ENCODE measurements at places on chromosomes 7 and 10.

GRCh38 chr10:14583252-14583651 is 191.4 kb downstream of the FAM107B start:
- peak; percentile 75 for DNase-seq

DNA sequence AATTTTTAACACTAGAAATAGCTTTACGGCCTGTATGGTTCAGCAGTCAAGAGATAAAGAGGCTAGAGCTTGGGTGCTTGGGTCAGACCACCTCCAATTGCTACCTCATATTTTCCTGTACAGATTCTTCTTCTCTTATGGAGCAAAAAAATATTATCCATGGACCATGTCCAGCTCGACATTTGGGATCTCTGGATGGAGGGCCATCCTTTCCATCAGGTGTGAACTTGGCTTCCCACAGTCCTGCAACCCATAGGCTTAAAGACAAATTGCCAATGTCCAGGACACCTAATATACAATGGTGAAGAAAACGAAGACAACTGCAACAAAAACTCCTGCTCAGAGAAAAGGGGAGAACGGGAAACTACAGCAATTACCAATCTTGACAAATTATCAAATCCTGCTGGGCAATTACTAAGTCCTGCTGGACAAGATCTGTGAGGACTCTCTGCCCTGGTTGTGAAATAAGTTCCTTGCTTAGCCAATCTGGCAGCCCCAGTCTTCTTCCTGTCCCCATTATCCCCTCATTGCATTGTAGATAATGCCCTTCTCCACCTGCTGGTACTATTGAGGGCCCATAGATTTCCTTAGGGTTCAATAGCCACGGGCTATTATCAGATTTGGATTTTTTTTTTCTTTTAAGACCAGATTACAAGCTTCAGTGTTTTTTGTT is 42.0 kb upstream of the BRAF start:
- no peak for DNase-seq

GRCh38 chr7:17010637-17011300 is 129.0 kb upstream of the AGR3 start:
- no peak for DNase-seq

DNA sequence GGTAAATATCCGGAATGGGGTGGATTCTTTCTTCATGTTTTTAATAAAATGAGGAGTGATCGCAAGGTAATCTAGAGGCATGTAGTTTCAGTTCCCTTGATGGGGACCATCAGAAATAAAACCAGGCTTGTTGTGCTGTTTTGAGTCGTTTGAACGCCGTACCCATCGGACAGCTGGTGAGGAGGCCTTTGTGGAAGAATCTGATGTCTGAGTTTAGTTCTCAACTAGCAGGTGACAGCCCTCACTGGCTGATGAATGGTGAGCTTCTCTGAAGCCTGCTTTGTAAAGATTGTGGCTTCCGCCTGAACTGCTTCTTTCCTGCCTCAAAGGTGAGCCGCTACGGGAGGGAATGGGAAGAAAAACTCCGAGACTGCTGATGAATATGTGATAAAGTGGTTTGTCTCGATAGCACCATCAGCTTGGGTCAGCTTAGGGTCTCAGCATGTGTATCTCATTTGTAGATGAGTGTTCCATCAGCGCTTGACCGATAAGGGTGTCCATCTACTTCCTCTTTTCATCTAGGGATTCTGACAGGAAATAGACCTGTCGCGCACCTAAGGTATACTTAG is 977 bp downstream of the TMEM248 start:
- peak; percentile 48 for DNase-seq

DNA sequence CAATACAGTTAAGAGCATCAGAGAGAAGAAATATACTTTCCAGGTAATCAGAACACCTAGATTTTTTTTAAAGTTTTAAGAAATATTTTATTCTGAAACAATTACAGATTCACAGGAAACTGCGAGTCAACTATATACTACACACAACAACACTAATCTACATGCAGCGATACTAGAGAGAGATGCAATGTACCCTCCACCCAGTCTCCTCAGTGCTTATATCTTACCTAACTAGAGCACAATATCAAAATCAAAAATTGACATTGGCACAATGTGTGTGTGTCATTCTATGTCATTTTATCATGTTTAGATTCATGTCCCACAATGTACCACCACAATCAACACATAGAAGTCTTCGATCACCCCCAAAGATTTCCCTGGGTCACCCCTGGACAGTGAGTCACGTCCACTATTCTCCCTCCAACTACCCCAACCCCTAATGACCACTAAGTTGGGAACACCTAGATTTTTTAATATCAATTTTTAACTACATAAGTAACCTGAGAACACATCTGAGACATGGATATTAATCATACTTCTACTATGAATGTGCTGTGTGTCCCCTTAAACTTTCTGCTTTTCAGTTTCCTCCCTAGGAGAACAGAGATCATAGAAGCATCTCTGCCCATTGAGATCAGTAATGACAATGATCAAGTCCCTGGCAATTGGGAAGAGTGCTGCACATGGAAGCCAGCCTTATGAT is 86.5 kb downstream of the GSAP start:
- no peak for DNase-seq

DNA sequence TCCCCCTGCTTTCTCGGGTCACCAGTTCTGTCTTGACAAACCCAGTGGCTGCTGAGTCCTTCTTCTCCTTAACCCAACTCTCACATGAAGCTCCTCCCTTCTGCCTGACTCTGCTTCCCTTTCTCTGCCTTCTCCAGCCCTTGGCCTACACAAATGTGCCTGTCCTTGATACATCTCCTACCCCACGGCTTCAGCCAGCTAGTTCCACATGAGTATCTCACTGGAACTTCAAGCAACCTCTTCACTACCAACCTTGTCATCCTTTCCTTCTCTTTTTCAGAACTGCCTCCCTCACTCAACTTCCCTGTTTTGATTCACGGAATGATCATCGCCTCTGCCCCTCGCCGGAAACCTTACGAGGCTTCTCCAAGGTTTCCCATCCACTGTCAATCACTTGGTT is 55.9 kb downstream of the PDIA4 start:
- DNase-seq, result no peak

DNA sequence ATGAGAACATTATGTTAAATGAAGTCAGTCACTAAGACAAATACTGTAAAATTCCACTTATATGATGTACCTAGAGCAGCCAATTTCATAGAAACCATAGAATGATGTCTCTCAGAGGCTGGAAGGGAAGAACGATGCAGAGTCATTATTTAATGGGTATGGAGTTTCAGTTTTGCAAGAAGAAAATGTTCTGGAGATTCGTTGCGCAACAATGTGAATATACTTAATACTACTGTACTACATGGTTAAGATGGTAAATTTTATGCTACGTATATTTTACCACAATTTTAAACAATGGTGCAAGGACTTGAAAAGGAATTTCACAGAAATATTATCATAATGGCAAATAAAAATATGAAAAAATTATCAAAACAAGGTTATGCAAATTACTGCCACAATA is 972.6 kb downstream of the KCNMA1 start:
- no peak for DNase-seq

DNA sequence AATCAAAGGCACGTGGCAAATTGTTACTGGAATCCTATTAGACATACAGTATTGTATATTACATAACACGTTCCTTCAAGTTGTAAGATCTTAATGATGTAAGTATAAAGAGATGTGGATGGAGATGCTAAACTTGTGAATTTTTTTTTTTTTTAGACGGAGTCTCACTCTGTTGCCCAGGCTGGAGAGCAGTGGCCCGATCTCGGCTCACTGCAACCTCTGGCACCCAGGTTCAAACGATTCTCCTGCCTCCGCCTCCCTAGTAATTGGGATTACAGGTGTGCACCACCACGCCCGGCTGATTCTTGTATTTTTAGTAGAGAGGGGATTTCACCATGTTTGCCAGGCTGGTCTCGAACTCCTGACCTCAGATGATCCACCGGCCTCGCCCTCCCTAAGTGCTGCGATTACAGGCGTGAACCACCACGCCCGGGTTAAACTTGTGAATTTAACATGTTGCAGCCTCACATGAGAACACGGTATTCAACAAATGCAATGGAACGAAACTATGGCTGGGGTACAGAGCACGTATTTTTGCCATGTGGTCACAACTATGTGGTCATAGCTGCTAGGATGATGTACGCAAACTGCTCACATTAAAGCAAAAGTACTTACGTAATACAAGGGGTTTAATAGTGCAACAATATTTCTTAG is 818 bp upstream of the SUPV3L1 start:
- no peak for DNase-seq

DNA sequence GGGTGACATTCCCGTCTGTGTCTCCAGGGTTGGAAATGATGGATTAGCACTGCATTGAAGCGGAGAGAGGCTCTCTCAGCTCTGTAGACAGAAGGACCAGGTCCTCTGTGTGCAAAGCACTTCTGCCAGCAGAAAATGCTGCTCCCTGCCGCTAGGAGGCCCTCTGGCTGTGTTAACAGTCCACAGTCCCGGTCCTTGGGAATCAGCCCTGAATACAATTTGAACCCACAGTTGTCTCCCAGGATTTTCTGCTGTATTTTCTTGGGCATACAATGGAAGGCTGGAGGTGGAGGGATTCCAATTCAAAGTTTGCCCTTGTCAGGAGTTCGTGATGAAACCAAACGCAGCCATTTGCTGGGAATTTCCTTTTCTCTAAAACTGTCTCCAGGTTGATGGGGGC is 205.2 kb downstream of the GLRX3 start:
- no peak for DNase-seq

GRCh38 chr7:73650524-73650923 is 17.1 kb upstream of the VPS37D start:
- no peak for DNase-seq

DNA sequence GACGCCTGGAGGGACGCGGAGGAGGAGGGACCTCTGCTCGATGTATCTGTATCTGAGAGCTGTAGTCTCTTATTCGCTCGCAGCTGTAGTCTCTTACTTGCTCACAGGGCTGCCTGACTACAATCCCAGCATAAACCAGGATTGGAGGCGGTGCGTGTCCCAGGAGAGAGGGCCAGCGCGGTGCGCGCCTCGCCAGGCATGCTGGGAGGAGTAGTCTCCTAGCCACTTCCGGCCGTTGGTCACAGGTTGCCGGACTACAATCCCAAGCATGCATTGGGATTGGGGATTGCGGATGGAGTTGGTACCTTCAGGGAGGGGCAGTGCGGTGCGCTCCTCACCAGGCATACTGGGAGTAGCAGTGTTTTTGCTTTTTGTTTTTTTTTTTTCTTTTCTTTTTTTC is 421.7 kb upstream of the NUPR2 start:
- DNase-seq, result no peak

- no peak for DNase-seq
Measured at GRCh38 chr7:101636822-101637623, 7.9 kb upstream of the MYL10 start.

GRCh38 chr7:71442492-71443190 is 310.7 kb downstream of the GALNT17 start:
- DNase-seq, result no peak

- DNase-seq, result no peak
Measured at GRCh38 chr10:129741280-129741977, 222.6 kb downstream of the EBF3 start.

- no peak for DNase-seq
Measured at GRCh38 chr10:80664071-80664680, 126.5 kb downstream of the SH2D4B start.

DNA sequence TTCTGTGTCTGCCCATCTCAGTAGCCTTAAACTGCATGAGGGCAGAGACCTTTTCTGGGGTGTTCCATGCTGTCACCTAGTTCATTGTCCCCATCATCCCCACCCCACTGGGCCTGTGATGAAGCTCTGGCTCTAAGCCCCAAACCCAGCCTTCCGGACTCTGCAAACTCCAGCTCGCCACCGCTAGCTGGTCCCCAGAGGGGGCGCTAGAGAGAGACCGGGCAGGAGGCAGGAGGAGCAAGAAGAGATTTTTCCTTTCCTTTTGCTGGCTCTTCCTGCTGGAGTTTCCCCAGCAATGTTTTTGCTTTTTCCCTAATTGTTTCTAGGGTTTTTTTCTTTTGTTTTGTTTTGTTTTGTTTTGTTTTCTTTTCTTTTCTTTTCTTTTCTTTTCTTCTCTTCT is 234.4 kb downstream of the TEX36 start:
- DNase-seq, result no peak

GRCh38 chr10:3111621-3112163 is 44.3 kb downstream of the PFKP start:
- no peak for DNase-seq

DNA sequence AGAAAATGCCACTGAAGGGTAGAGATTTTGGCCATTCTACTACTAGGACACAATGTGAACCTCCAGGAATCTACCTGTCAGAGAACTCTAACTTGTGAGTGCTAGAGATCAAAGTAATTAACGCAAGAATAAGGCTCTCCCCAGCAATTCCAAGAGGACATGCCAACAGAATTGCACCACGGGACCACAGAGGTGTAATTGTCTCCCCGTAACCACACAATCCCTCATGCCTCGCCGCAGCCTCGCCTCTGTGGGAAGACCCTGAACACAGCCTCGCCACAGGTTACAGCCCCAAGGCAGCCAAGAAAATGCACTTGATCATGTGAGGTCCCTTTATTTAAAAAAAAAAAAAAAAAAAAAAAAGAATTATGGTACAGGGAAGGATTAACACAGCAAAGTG is 29.5 kb downstream of the CDCA7L start:
- DNase-seq, result no peak

- DNase-seq, result no peak
Measured at GRCh38 chr7:30612658-30613265, 18.1 kb downstream of the GARS1 start.

- no peak for DNase-seq
Measured at GRCh38 chr10:109587366-109587765, 335.9 kb downstream of the XPNPEP1 start.

DNA sequence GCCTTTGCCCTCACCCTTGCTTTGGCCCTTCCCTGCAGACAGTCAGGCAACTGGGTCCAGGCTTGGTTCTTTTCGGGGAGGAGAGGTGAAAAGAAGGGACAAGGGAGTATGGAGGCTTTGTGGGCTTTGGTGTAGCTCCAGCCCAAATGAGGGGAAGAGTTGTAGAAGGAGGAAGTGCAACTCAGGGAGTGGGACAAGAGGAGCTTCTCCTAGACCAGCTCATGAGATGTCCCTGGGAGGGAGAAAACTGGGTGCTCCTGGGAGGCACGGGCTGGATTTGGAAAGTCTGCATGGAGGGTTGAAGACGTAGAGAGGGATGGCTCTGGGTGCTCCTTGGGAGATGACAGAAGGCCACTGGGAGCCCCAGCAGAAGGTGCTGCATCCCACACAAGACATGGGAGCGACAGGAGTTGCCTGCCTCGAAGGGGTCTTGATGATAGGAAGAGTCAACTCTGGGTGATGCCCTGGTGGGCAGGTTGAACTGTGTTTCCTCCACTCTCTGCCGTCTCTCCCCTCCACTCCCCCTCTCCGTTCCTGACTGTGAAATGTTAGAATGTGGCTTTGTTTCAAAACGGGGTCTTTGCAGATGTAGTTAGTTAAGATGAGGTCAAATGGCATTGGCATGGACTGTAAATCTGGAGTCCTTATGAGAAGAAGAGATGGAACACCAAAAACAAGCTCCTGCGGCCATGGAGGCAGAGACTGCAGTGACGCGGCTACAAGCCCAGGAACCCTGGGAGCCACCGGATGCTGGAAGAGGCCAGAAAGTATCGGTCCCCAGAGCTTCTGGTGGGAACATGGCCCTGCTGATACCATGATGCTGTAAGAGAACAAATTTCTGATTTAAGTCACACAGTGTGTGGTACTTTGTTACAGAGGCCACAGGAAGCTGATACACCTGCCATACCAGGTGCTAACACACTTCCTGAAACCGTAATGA is 298.5 kb downstream of the GLRX3 start:
- DNase-seq, result no peak

GRCh38 chr10:27714349-27714748 is 31.3 kb downstream of the MKX start:
- DNase-seq, result no peak

GRCh38 chr7:25244254-25245033 is 16.2 kb upstream of the NPVF start:
- no peak for DNase-seq

All from CD8-positive, alpha-beta memory T cell (primary cell).